ENCODE measurements at places on chromosomes 4 and X.

DNA sequence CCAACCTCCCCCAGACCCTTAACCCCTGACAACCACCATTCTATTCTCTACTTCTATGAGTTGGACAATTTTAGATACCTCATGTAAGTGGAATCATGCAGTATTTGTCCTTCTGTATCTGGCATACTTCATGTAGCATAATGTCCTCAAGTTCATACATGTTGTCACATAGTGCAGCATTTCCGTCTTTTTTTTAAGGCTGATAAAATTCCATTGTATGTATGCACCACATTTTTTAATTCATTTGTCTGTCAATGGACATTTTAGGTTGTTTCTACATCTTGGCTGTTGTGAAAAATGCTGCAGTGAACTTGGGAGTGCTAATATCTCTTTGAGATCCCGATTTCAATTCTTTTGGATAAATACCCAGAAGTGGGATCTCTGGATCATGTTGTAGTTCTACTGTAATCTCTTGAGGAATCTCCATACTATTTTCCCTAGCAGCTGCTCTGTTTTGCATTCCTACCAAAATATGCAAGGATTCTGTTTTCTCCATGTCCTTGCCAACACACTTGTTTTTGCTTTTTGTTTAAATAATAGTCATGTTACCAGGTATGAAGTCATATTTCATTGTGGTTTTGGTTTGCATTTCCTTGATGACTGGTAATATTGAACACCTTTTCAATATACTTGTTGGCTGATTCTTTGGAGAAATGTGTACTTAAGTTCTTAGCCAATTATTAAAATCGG, 48.8 kb upstream of the ADAD1 start:
- DNase-seq = no peak

DNA sequence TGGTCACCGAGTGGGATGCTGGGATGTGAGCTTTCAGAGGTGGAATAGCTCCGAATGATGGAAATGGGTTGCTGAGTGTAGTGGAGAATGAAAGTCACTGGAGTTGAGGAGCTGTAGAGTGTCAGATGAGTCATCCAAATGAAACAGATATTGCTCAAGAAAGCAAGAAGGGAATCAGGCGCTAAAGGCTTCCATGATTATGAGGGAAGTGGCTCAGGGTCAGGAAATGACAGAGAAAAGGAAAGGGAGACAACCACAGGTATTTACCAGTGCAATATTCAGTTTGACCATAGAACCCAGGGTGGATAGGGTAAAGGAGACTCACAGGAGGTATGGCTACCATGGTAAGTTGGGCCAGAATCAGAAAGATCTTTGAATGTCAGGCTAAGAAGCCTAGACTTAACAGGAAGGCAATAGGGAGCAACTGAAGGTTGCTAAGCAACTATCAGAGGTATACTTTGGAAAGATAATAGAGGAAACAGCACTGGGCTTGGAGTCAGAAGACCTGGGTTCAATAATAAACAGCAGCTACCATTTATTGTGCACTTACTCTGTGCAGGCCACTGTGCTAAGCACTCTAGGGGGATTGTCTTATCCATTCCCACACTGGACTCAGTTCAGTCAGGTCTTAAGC, 11.7 kb downstream of the LAS1L start:
- peak; percentile 64 for DNase-seq

GRCh38 chr4:81445196-81445595, 26.5 kb downstream of the RASGEF1B start:
- DNase-seq = no peak

GRCh38 chr4:76001700-76002099, 5.6 kb downstream of the CXCL9 start:
- DNase-seq = no peak

- no peak for DNase-seq
Observed at GRCh38 chrX:24732766-24733500, 39.2 kb downstream of the POLA1 start.

DNA sequence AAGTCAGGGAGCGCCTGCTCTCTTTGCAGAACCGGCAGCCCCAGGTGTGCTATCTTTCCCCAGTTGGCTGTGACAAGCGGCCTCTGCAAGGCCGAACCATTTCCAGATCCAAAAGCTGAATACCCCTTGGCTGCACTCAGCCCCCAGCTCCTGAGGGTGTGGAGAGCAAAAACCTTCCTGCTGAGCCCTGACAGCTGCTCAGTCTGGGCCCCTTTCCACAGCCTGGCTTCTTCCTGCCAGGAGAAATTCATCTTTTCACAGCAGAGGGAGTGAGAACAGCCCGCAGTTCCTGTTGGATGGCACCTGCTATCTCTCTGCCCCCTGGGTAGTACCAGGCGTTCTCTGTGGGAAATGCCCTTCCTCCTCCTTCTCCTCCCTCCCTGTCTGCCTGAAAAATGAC, 78.4 kb downstream of the DRD5 start:
- DNase-seq = no peak

DNA sequence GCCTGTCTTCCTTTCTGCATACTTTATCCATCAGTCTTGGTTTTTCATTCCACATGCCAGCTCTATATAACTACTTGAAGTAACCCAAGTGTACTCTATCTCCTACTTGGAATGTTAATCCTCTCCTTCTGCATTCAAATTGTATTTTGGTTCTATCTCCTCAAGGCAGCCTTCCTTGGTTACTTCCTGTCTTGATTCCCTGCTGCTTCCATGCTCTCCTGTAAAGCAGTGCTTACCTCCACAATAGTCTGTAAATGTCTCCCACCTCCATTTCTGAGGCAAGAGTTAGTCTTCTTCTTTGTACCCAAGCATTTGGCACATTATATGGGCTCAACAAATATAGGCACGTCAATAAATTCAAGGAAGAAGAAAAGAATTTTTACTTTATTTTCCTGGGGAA, 298.4 kb downstream of the ARHGAP24 start:
- DNase-seq = no peak

DNA sequence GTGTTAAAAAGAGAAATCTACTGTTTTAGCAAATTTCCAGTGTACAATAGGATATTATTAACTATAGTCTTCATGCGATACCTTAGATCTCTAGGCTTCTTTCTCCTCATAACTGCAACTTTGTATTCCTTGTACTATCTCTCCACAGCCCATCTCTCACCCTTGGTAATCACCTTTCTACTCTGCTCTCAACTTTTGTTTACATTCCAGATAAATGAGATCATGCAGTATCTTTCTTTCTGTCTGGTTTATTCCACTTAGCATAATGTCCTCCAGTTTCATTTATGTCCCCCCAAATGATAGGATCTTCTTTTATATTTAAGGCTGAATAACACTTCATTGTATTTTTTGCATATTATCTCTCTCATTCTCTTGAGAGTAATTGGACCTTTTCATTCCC, 165.5 kb downstream of the HS3ST1 start:
- DNase-seq = no peak

GRCh38 chr4:99965674-99966350, 15.7 kb upstream of the H2AZ1 start:
- no peak for DNase-seq

DNA sequence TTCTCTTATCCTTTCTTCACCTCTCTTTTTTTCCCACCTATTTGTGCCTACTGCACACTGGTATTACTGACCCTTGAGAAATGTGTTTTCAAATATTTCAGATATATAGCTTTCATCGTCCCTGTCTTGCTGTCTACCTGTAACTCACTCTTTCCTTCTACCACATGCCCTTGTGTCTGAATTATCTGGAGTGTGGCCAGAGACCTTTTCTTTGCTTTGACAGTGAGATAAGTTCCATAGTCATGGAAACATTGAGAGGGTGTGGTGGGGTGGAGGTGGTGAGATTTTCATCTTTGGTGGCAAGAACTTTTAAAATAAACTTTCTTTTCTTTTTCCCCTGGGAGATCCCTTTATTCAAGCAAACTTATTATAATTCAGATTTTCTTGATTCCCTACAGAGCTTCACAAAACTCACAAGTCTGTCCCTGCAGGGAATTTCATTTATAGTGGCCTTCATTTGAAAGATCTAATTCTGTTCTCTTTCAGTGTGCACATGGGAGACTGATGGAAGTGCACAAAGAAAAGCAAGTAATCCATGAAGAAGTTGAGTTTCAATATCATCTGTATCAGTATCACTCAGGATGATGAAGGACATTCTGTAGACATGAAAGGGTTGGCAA, 95.7 kb downstream of the SH2D1A start:
- DNase-seq = no peak

- peak; percentile 60 for DNase-seq
Observed at GRCh38 chr4:99979872-99980271, 29.8 kb upstream of the H2AZ1 start.

- no peak for DNase-seq
Observed at GRCh38 chr4:40152637-40153036, 44.2 kb upstream of the RHOH start.

DNA sequence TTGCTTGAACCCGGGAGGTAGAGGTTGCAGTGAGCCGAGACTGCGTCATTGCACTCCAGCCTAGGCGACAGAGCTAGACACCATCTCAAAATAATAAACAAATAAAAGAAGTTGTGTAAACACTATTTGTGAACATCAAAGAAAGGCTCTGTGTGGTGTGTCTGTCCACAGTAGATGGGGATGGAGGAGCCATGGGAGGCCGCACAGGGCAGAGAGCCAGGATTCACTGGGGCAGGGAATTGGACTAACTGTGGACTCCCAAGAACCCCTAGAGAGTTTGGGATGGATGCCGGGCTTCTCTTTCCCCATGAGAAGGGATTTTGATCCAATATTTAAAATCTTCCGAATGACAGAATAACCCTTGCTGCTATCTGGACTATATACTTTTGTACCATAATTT, 26.5 kb downstream of the TBC1D1 start:
- DNase-seq = no peak

DNA sequence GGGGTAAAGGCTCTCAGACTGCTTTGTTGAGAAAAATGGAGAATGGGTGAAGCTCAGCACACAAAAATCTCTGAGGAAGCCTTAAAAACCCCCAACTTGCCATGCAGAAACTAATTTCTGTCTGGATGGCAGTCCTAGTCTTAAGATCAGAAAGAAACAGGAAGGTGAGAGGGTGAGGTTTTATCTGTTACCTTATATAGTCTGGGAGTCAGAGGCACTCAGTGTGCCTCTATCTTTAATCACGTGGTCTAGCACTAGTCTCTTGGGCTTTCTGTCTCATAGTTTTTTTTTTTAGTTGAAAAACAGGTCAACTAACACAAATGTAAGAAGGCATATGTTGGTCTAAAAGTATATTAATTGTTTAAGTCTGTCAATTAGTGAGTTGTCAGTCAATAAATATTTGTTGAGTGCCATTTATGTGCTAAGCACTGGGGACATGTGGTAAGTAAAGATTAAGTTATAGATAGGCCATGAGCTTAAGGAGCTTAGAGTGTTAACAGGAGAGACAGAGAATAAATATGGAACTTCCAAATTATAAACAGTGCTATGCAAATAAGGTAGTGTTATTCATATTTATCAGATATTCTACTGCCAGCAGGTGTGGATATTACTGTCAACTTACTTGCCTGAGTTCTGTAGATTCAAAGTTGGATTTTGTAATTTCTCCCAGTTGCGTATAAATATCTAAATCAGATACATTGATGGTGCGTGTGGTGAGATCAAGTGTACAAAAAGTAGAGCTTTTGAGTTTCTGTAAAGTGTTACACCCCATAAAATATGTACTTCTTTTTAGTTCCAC, 7.0 kb downstream of the CYBB start:
- no peak for DNase-seq

GRCh38 chr4:141905751-141906150, 269.4 kb downstream of the IL15 start:
- peak; percentile 68 for DNase-seq

DNA sequence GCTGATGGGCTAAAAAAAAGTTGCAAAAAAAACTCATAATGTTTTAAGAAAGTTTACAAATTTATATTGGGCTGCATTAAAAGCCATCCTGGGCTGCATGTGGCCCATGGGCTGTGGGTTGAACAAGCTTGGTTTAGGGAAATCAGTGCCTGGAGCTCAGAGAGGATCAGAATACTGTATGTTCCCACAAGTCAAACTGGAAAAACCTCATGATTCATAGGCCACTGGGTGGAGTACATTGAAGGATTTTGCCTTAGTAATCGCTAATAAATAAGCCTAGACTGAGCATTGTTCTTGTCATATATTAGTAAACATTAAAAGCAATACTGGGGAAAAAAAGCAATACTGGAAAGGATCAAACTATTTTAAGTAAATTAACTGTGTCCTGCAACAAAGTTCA, 246.3 kb upstream of the TAPT1 start:
- DNase-seq = no peak

Data from HCEC 1CT (cell line).